ENCODE measurements at places on chromosomes 13 and 19. TPM values are rescaled to one million over a fixed set of nuclear protein-coding genes. Genes with fewer than 3 reads are reported as not detected.
A peak's percentile ranks its signal among the peaks of the same experiment; 100 is the strongest.

GRCh38 chr13:73222627-73223305, 164.0 kb downstream of the KLF5 start:
- peak; percentile 49 for DNase-seq

GRCh38 chr13:25980255-25980654, 71.6 kb downstream of the SHISA2 start:
- peak; percentile 75 for DNase-seq

- peak; percentile 40 for DNase-seq
These were observed 1.5 kb upstream of the PRR12 start for GRCh38 chr19:49589502-49589905.

- DNase-seq = no peak
These were observed 13.3 kb downstream of the ZNF574 start for GRCh38 chr19:42089191-42089750.

DNA sequence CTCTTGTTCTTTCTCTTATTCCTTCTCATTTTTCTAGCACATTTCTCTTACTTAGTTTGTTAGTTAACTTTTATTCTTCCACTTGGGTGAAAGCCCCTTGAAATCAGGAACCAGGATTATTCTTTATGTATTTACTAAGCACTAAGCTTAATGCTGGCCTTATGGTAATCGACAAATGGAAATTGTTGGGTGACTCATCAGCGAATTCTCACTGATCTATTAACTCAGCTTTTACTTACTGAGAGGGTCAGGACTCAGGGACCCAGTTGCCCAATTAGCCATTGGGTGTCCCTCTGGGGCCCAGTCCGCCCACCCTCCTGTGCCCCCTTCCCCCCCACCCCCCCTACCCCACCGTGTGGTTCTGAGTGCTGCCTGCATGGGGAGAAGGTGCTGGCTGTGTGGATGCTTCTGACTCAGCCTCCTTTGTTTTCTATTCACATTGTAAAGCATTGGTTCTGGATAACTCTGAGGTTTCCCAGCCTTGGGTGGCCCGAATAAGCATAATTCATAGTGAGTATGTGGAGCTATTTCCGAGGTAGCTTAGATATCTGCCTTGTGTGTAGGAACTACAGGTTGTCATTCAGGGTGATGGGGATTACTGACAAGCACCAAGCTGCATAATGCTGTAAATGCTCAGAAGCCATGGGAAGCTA, 240.9 kb downstream of the FGF9 start:
- no peak for DNase-seq

DNA sequence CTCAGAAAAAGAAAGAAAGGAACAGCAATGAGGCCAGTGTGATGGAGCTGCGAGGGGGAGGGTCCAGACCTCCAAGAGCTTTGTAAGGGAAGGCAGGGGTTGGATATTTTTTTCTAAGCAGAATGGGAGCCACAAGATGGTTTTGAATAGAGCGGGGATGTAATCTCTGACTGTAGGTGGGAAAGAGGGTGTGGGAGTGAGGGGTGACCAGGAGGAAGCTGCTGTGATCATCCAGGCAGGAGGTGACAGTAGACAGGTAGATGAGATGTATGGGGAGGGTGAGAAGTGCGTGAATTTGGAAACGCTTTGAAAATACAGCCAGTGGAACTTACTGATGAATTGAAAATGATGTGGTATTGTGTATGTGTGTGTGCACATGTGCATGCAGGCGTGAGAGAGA, 7.4 kb downstream of the IFNL2 start:
- DNase-seq = no peak

KL gene
- not detected for total RNA-seq

All from HT-29 (cell line).